Epithelial cell of proximal tubule (primary cell): ENCODE measurements at places on chromosomes 7 and 10. TPM values are rescaled to one million over a fixed set of nuclear protein-coding genes. Genes with fewer than 3 reads are reported as not detected.

AIFM2 gene
- 3.7 and 11.6 TPM in 2 replicates for total RNA-seq

KIAA1217 gene
- total RNA-seq = 18.7 and 20.2 TPM in 2 replicates

TFAM gene
- 43.4 and 44.9 TPM in 2 replicates for total RNA-seq

MSMB gene
- total RNA-seq = not detected in 2 replicates

LRRD1 gene
- total RNA-seq = not detected in 2 replicates

MBLAC1 gene
- total RNA-seq = 2.6 and 3.7 TPM in 2 replicates

XRCC2 gene
- 5.4 and 10.3 TPM in 2 replicates for total RNA-seq

IFIT1B gene
- 0.36 TPM in 1 of 2 replicates, not detected in the other for total RNA-seq

C10orf90 gene
- total RNA-seq = not detected in 2 replicates

ANKRD30A gene
- not detected in 2 replicates for total RNA-seq

CHRM2 gene
- 0.06 TPM in 1 of 2 replicates, not detected in the other for total RNA-seq

MNX1 gene
- total RNA-seq = 2.1 and 4.6 TPM in 2 replicates

STOX1 gene
- 0.23 and 1.2 TPM in 2 replicates for total RNA-seq

ACTR3C gene
- total RNA-seq = 5.5 and 22.1 TPM in 2 replicates

HOXA5 gene
- total RNA-seq = 20.1 and 47.6 TPM in 2 replicates

SYT15B gene
- 0.07 TPM in 1 of 2 replicates, not detected in the other for total RNA-seq

PBLD gene
- 1.3 and 1.7 TPM in 2 replicates for total RNA-seq

HOXA13 gene
- not detected in 2 replicates for total RNA-seq

OLAH gene
- total RNA-seq = 1.5 and 4.3 TPM in 2 replicates

FGL2 gene
- not detected in 2 replicates for total RNA-seq

TMEM225B gene
- total RNA-seq = 0.17 and 0.43 TPM in 2 replicates
